RWPE1 (cell line): ENCODE measurements at places on chromosomes 1 and 21.

GRCh38 chr1:171718216-171718615 lies 23.6 kb downstream of the VAMP4 start:
- no peak for DNase-seq

DNA sequence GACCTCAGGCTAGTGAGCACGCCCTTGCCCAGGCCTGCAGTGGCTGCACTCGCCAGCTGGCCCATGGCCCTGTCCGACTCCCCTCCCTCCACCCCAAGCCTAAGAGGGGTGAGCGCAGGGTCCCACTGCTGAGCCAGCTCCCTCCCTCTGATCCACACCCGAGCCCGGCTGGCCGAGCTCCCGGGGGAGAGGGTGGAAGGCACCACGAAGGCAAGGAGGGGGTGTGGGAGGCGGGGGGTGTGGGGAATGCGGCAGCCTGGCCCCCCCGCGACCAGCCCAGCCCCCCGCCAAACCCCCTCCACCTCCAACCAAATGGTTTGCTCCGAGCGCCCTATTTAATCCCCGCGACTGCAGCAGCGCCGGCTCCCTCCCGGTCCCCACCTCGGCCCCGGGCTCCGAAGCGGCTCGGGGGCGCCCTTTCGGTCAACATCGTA lies at the start of gene CADM3:
TSS of gene CADM3 (plus strand) at position 362 of the 434 bp plus-strand sequence. CDS start 151 bp downstream, outside the sequence.
- DNase-seq: peak; percentile 23

- DNase-seq: no peak
These were observed 2.2 kb downstream of the PAQR6 start for GRCh38 chr1:156245451-156246232.

- DNase-seq: no peak
These were observed 65.6 kb downstream of the PRKCZ start for GRCh38 chr1:2115702-2116341.

- DNase-seq: no peak
These were observed 1863.5 kb downstream of the MRPL39 start for GRCh38 chr21:23743821-23744220.

GRCh38 chr21:46017695-46018094 lies 36.1 kb downstream of the COL6A1 start:
- DNase-seq: no peak

DNA sequence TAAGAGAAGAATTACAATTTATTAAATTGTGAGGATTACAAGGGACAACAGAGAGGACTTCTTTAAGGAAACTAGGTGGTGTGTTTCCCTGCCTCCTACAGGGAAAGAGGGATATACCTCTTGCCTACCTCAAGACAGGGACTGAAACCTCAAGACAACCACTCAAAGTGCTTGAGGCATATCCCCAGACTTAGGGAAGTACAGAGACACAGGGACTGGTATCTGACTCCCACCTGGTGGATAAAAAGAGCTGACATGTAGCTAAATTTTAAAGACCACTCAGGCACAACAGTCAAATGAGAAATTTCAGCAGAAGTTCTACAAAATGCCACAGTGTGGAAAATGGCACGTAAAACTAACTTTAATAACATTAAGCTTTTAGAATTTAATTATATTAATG lies 21.3 kb downstream of the DENND2C start:
- DNase-seq: no peak

DNA sequence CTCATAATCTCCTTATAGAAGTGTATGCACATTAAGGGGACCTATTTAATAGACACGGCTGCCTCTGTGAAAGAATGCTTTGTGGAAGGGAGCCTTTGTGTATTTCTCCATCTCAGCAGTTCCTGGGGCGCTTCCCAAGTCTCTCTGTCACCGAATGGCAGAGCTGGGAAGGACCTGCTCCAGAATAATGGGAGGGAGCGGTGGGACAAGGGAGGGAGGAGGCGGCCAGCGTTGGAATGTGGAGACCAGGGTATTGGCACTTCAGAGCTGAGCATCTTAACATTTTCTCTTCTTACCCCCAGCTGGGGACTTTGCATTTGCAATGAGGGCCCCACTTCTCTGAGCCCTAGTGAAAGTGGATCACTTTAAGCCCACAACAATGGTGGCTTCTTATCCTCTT lies 23.9 kb downstream of the CACHD1 start:
- no peak for DNase-seq

GRCh38 chr1:92968138-92969032 lies 7.1 kb upstream of the DIPK1A start:
- peak; percentile 42 for DNase-seq

- DNase-seq: no peak
These were observed 9.3 kb downstream of the ASH1L start for GRCh38 chr1:155553349-155553748.

DNA sequence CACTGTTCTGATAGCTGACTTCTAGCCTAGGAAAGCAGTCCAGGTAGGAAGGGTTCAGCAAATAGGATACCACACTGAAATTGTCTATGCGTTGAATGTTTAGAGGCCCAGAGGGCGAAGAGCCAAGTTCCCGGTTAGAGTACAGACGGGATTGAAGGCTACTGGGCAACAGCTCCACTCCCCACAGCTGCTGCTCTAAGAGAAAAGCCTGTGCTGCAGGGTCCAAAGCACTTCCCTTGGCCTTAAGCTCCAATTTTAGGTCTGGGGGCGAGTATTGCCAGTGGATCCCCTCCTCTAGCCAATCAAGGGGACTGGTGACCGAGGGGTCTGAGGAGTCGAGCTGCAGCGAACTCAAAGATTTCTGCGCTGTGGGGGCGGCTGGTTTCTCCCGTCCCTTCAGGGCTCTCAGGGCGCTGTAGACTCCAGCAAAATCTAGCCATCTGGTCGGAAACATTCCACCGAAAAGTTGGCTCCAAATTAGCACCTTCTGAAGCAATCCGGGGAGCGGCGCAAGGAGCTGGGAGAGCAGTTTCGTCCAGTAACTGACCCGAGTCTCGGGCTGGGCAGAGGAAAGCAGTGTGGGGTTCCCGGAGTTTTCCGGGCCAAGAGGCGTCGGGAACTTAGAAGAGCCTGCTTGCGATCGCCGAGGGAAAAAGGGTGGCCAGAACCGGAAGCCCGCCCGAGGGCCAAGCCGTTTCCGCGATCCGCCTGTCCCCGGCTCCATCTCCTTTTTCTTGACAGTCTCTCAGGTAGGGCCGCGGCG lies 748 bp downstream of the PPP1R15B start:
- DNase-seq: peak; percentile 57

GRCh38 chr1:8017495-8018197 lies 8.5 kb downstream of the ERRFI1 start:
- DNase-seq: no peak

DNA sequence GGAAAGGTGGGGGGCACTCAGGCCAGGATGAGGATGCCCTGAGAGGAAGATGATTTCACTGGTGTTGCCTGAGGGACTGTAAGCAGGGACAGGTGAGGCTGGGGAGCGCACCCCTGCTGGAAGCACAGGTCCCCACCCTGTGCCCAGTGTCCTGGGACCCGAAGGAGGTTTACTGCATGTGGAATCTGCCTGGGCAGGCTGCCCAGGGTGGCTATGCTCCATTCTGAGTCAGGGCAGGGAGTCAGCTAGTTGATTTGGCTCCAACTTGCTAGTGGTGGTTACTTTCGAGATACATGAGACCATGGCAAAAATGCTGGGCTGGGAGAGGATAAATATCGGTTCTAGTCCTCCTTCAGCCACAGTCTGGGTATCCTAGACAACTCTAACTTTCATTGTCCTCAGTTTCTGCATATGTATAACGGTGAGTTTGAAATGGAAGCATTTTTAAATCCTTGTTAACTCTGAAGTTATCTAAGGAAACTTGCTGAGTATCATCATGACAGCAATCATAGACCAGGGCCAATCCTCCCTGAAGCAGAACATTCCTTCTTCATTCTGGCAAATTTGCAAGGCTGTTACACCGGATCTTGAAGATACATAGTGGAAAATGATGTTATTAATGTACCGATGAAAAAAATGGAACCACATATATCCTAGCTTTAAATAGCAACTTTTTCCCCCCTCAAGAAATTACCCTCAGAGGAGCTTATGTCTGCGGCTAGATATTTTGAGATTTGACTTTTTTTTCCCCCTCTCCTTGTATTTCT lies 7.7 kb downstream of the TLR5 start:
- DNase-seq: peak; percentile 80

DNA sequence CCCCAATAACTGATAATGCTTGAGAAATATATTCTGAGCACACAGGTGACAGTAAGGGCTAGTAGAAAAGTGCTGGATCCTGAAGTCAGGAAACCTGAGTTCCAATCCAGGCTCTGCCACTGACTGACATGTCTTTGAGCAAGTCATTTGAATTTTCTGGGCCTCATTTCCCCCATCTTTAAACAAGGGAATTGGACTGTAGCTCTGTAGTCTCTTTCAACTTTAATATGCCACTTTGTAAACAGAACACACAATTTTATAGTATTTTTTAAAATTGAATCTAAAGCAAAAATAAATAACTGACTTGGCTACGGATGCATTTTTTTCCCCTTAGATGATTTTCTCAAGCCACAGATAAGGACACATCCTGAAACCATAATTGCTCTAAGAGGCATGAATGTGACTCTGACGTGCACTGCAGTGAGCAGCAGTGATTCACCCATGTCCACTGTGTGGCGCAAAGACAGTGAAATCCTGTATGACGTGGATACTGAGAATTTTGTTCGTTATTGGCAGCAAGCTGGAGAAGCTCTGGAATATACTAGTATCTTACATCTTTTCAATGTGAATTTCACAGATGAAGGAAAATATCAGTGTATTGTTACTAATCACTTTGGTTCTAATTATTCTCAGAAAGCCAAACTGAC lies 37.0 kb downstream of the LRIG2 start:
- peak; percentile 30 for DNase-seq

DNA sequence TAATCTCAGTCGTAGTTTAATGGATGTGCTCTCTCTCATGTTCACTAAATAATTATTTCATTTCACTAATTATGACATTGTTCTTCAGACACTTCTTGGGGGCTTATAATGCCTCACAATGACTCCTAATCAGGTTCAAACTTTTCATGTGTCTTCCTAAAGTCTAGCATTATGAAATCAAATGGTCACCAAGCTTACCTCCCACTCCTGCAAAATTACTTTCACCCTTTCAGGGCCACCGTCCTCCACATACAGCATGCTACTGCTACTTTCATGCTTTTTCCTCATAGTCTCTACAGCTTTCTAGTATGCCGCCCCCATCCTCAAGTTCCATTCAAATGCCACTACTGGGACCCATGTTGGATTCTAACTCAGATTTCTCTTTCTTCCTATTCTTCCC lies 59.8 kb upstream of the C1orf53 start:
- no peak for DNase-seq

DNA sequence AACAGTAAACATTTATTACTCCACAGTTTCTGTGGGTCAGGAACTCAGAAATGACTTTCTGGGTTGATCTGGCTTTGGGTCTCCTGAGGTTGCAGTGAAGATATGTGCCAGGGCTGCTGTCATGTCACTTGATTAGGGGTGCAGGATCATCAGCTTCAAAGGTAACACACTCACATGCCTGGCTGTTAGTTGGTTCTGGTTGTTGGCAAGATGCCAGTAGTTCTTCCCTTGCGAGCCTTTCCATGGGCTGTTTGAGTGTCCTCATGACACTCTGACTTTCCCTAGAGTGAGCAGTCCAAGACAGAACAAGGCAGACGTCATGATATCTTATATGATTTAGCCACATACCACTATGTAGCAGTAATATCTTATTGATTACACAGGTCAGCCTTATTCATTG lies 1.8 kb downstream of the SWT1 start:
- no peak for DNase-seq

DNA sequence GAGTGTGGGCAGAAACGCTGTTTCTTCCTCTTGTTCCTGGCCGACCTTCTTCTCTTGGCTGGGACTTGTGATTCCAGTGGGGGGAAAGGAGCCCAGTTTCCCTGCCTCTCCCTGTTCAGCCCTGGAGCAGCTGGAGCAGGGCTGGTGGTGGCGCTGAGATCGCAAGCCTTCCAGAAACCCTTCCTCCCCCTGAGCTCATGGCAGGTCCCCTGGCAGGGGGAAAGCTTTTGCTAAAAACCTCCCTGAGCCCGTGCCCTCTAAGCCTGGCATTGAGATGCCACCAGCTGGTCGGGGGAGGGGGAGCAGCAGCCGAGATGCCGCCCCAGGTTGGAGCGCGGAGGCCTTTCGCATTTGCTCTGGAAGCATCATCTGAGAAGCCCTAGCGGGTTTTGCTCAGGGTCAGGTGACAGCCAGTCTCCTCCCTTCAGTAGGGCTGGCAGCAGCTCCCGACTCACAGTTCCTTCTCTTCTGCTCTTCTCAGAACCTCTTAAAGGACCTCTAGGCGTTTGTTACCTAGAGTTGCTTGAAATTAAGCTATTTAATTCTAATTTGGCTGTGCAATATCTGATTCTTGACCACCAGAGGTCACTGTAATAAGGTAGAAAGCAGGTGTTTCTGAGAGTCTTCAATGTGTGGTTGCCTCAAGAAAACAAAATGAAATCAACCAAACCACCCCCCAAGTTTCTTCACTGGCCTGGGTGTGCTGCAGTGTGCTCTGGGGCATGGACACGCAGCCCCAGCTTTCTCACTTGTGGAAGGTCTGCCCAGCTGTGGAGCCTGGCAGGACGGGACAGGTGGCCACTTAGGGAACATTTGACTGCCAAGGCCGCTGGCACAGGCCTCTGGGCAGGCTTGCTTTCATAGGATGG lies 257.3 kb downstream of the CAMTA1 start:
- peak; percentile 67 for DNase-seq

- DNase-seq: peak; percentile 35
These were observed 53.7 kb downstream of the KCNJ6 start for GRCh38 chr21:37862536-37862935.

DNA sequence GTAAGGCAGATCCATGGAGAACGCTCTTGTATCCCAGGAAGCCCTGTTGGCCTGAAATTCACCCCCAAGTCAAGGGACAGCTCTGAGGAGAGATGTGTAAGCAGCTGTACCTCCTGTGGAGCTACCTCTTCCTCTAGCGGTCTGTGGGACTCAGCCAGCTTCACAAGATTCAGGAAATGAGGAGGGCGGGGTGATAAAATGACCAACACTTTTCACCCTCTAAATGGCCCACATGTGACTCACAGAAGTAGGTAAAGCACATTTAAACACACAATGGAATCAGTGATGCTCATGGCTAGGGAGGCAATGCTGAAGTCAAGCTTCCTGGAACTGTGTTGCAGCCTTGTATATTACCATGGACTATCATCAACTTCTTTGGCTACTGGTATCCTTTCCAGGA lies at the start of gene SH2D1B:
TSS of gene SH2D1B (minus strand) at position 135 of the 400 bp plus-strand sequence. CDS start at position 15, 120 bp downstream.
- no peak for DNase-seq

GRCh38 chr1:188089461-188089860 lies 1260.7 kb downstream of the PLA2G4A start:
- no peak for DNase-seq

- DNase-seq: no peak
These were observed 11.6 kb downstream of the IFI6 start for GRCh38 chr1:27660300-27660835.

- no peak for DNase-seq
These were observed 194.5 kb upstream of the PLD5 start for GRCh38 chr1:242718967-242719366.

DNA sequence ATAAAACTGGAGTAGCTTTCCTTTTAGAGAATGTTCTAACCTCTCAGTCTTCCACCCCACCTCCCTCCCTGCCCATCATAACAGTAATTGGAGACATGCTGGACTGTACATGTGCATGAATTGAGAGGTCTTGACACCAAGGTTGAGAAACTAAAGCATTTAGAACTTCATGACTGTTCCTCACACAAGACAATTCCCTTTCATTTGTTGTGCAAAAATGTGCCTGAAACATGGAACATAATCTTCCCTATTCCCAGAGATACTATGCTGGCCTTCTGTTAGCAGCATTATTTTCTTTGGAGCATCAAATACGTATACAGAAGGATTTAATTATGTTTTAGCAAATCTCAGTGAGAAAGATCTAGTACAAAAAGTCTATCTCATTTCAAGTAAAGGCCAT lies 97.5 kb upstream of the KCNE2 start:
- DNase-seq: no peak

GRCh38 chr1:82392513-82392912 lies 591.8 kb downstream of the ADGRL2 start:
- DNase-seq: peak; percentile 63

GRCh38 chr1:56535362-56535761 lies 44.0 kb downstream of the PLPP3 start:
- no peak for DNase-seq
